ENCODE measurements at places on chromosomes 13 and 19.

DNA sequence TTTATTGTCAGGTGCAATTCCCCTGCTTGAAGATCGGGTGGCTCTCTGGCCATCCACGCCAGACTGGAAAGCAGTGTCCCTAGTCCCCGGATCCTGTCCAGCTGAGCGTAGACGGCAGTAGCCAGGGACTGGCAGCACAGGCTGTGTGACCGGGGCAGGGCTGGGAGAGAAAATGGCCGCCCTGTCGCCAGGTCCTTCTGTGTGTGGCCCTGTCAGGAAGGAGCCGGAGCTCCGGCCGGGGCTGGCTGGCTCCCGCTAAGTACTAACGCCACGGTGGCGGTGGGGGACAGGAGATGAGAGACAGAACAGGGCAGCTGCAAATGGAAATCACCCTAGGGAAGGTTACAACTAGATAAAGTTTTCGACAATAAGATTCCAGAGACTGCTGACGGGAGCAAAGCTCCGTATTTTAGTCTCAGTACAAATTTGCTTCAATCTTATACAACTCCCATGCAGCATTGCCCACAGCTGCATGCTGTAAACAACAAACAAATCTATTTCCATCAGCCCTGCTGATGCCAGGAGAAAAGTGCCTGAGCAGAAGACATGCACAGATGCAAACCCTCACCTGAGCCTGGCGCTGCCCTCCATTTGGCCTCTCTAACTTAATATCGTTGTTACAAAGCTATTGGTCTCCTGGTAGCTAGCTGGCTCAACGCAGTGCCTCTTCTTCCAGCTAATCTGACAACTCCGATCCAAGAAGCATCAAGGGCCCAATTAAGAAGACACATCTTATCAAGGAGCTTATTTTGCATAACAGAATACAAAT is 253.0 kb downstream of the TSHZ3 start:
- peak; percentile 23 for DNase-seq

DNA sequence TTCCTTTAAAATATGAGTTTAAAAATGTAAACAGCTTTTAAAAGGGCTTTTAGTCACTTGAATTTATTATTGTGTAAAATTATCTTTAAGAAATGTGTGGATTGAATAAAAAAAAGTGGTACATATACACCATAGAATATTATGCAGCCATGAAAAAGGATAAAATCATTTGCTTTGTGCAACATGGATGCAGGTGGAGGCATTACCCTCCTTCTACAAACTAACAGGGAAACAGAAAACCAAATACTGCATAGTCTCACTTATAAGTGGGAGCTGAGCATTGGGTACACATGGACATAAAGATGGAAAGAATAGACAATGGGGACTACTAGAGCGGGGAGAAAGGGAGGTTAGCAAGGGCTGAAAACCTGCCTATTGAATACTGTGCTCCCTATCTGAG is 999.3 kb downstream of the SLITRK5 start:
- no peak for DNase-seq

DNA sequence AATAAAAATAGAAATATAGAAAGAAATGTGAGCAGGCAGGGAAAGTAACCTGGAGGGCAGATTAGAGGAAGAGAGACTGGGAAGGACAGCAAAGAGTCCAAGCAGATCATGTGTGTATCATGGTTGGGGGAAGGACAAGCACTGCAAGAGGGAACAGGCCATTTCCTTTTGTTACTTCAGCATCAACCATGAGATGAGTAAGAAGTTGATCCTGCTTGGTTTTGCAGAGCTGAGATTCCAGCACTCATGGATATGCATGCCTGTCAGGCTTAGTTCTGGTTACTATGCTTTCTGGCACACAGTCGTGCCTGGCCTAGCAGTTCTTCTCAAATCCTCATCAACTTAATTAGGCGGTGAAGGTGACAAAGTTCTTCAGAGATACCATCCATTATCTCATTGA is 18.1 kb downstream of the NALCN start:
- DNase-seq: no peak

DNA sequence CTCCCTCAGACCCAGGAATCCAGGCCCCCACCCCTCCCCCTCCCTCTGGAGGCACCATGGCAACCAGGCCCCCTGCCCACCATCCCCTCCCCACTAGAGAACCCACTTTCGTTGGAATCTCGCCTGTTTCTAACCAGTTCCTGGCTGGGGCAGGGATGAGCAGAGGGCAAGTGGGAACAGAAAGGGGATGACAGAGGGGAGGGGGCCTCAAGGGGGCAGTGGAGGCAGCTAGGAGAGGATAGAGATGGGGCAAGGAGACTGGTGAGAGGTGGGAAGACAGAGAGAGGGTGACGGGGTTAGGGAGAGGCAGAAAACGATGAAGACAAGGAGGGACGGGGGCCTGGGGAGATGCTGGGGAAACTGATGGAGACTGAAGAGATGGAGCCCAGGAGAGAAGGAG is 586 bp upstream of the C19orf81 start:
- DNase-seq: no peak

DNA sequence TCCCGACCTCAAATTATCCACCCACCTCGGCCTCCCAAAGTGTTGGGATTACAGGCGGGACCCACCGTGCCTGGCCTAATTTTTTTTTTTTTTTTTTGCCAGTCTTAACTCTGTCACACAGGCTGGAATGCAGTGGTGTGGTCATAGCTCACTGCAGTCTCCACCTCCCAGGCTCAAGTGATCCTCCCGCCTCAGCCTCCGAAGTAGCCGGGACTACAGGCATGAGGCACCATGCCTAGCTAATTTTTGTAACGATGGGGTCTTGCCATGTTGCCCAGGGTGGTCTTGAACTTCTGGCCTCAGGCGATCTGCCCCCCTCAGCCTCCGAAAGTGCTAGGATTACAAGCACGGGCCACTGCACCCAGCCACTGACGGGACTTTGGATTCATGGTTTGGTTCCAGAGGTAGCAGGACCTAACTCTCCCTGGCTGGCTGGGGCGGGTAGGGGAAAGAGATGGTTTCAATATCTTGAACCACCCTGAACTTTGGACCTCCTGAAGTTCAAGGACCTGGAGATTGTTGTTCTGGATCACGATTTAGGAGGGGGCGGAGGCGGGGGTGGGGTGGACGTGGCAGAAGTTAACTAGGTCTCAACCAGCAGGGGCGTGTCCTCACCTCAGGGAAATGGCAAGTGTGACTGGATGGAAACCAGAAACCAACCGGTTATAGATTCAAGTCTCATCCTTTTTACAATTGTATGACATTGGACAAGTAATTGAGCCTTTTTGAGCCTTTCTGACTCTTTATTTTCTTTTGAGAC is 40.8 kb downstream of the IER2 start:
- no peak for DNase-seq

DNA sequence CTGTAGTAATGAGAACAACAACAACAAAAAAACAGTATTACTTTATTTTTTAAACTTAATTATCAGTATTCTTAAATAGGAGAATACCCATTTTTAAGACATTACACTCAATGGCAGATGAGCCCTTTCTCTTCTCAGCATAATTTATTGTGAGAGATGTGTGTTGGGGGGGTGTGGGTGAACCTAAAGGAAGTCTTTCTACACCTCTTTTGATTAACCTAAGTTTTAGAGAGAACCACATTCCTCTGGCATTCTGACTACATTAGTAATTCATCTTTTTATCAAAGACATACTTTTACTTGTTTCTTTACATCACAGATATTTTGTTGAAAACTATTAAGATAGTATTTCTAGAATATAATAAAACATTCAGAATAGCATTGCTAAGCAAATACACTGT is 890.9 kb downstream of the PCDH9 start:
- DNase-seq: no peak

GRCh38 chr19:1577090-1577928 is 9.2 kb upstream of the MEX3D start:
- no peak for DNase-seq

DNA sequence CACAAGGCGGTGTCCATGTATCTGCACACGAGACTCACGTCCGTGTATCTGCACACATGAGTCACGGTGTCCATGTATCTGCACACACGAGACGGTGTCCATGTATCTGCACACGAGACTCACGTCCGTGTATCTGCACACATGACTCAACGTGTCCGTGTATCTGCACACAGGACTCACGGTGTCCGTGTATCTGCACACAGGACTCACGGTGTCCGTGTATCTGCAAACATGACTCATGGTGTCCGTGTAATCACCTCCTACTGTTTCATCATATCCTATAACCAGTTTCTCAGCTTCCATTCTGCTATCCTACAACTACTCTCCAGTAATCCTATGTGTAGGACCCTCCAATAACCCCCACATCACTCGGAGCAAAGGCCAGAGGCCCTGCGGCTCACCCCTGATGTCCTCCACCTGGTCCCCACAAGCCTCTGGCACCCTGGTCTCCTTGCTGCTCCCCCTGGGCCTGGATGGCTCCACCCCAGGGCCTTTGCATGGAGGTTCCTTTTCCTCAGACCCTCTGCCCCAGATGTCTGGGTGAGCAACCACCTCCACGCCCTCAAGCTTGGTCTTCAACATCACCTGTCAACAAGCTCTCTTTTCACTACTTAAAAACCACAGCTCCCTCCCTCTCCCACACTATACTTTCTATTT is 2.5 kb upstream of the TMEM255B start:
- DNase-seq: no peak

GRCh38 chr19:57245066-57245465 is 4.6 kb downstream of the ZNF805 start:
- DNase-seq: no peak

GRCh38 chr13:34372581-34372980 is 554.6 kb downstream of the RFC3 start:
- peak; percentile 72 for DNase-seq

- DNase-seq: no peak
These were observed 35.2 kb upstream of the WDFY2 start for GRCh38 chr13:51549050-51549449.

- no peak for DNase-seq
These were observed 17.3 kb upstream of the GDF15 start for GRCh38 chr19:18368504-18369222.

- DNase-seq: no peak
These were observed 91.0 kb downstream of the UFM1 start for GRCh38 chr13:38440666-38441065.

DNA sequence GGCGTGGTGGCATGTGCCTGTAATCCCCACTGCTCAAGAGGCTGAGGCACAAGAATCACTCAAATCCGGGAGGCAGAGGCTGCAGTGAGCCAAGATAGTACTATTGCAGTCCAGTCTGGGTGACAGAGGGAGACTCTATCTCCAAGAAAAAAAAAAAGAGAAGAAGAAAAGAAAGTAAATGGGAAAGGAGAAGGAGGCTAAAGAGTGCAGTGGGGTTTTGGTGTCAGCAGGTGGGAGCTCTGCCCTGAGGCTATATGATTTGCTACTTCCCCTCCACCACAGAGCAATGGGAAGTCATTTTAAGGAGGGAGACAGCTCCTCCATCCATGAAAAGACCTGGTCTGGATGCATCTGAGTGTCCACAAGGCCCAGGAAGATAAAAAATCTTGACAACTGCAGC is 23.1 kb downstream of the UNC13A start:
- DNase-seq: no peak

- no peak for DNase-seq
These were observed 41.6 kb downstream of the TEX29 start for GRCh38 chr13:111361873-111362648.

DNA sequence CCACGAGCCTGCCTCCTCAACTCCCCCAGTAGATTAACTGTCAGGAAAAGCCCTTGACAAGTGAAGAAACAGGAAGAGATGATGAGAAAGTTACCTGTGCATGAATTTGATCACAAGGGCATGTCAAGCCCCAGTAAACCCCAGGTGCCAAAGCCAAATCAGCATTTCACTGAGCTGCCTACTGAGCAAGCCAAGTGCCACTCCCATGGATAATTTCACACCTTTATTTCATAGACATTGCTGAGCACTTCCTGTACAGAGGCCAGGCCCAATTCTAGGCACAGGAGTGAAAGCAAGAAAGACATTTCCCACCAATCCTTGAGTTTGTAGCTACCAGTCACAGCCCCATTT is 2.4 kb downstream of the GADD45GIP1 start:
- no peak for DNase-seq

- no peak for DNase-seq
These were observed 406.4 kb downstream of the KCNRG start for GRCh38 chr13:50421473-50422130.

DNA sequence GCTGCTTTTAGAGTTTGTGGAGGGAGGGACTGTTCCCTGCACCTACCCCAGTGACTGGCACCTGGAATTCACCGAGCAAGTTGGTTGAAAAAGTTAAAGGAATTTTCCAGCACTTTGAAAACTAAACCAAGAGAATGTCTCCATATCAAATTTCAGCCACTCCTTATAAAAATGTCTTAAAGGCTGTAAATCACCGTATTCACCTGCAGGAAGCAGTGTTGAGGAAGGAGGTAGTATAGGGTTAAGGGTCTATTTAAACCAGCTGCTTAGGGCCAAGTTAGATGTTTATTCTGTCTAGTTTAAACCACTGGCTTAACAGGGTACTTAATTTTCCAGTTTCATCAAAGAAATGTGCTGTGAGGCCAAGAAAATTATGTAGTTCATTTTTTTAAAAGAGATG is 3.8 kb upstream of the RAB20 start:
- no peak for DNase-seq

GRCh38 chr13:27005976-27006518 is 165.6 kb downstream of the USP12 start:
- DNase-seq: no peak

- DNase-seq: peak; percentile 18
These were observed 213.3 kb downstream of the KCNRG start for GRCh38 chr13:50228527-50228926.

GRCh38 chr13:52749419-52749818 is 9.8 kb upstream of the CNMD start:
- DNase-seq: no peak

- DNase-seq: no peak
These were observed 7.7 kb downstream of the ATP4B start for GRCh38 chr13:113650275-113650674.

- no peak for DNase-seq
These were observed 172.1 kb downstream of the USP12 start for GRCh38 chr13:26999499-26999898.

GRCh38 chr19:27885359-27885758 is 1327.6 kb downstream of the UQCRFS1 start:
- no peak for DNase-seq

Data from myocyte (in vitro differentiated cells).